NCI-H1694 (cell line): ENCODE measurements at places on chromosomes 5 and 9.

DNA sequence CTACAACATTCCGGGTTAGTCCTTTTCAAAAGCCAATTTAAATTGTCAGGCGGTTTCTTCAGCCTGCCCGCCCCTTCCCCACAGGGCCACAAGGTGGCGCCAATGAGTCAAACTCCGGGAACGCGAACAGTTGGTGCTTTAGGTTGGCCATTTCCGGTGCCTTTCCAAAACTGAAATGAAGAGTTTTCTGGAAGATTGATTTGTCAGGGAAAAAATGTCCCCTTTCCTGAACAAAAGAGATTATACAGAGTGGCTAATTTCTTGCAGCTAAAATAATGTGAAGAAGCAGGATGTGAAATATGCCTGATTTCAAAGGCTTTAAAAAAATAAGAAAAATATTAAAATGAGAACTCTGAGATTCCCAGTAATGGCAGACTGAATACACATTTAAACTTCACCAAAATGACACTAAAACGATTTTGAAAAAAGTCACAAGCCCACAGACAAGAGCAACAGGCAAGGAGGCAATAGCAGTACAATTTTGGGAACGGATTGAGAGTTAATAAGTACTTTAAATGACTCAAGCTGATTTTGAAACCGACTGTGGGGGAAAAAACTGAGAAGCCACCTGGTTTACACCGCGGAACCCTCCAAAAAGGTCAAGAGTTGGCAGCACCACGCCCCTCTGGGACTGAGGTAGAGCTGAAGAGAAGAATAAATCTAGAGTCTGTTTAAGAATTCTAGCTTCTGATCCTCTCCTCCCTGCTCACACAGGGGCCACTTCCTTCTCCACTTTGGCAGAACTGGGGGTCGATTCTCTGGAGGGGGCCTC is 45.7 kb downstream of the SLC46A2 start:
- DNase-seq: peak; percentile 17

DNA sequence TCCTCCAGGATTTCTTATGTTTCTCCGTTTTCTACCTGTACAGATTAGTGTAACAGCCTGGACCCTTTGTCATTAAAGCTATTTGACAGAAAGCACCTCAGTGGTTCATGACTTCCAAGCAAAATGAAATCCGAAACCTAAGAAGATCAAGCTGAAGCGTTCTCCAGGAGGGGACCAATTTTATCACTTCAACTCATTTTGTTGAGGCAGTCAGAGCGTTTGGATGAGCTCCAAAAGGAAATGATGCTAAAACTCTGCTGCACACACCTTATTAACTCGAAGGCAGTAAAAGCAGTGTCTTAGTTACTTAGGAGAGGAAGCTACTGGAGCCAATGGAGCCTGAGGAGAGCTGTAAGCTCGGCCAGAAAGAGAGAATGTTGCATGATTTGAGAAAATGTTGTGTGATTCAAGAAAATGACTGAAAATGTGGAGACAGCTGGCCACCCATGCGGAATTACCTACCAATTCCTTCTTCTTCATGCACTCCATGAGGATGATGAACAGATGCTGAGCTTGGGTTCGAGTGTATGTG is 346.7 kb upstream of the KLF9 start:
- DNase-seq: no peak

DNA sequence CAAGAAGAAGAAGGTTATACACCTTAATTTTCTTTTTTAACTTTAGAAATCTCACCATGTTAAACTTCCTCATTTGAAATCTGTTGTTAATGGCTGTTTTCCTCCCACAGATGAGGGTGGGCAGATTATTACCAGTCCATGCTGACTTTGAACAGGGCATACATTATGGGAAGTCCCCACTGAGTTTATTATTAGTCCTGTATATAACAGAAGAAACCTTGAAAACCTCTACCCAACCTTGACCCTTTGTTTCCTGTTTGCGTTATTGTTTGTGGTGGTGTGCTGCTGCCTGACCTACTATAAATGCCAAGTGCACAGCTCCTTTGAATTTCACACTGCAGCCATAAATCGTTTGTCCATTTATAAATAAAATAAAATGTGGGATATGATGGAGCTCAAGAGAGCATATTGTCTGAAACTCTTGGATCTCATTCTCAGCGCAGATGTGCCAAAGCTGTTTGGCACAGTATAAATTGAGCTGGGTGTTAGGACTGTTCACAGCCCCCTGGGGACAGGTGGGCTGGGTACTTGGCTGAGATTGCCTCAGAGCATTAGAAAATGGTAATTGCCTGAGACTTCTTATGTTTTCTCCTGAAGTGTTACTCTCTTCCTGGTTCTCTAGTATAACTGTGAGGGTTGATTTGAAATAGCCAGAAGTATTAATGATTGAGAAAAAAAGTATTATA is 139.6 kb downstream of the SPATA31D1 start:
- peak; percentile 62 for DNase-seq

- DNase-seq: no peak
Measured at GRCh38 chr9:127187231-127187956, 65.0 kb upstream of the ANGPTL2 start.

DNA sequence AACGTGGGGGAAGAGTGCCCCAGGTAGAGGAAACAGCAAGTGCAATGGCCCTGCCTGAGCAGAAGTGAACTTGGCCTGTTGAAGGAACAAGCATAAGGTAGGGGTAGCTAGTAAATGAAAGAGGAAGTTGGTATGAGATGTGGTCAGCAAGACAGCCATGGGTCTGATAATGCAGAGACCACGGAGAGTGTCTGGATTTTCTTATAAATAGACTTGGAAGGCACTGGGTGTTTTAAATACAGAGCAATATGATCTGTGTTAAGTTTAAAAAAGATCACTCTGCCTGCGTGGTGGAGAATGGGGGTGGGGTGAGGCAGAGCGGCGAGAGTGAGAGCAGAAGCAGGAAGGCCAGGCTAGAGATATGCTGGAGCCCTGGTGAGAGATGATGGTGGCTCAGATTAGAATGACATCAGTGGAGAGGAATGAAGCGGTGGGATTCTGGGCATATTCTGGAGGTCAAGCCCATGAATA is 4.2 kb downstream of the ADAM19 start:
- no peak for DNase-seq

- DNase-seq: no peak
Measured at GRCh38 chr9:134925011-134925511, 7.3 kb upstream of the FCN1 start.

GRCh38 chr9:115945009-115945431 is 208.6 kb upstream of the PAPPA start:
- DNase-seq: no peak

DNA sequence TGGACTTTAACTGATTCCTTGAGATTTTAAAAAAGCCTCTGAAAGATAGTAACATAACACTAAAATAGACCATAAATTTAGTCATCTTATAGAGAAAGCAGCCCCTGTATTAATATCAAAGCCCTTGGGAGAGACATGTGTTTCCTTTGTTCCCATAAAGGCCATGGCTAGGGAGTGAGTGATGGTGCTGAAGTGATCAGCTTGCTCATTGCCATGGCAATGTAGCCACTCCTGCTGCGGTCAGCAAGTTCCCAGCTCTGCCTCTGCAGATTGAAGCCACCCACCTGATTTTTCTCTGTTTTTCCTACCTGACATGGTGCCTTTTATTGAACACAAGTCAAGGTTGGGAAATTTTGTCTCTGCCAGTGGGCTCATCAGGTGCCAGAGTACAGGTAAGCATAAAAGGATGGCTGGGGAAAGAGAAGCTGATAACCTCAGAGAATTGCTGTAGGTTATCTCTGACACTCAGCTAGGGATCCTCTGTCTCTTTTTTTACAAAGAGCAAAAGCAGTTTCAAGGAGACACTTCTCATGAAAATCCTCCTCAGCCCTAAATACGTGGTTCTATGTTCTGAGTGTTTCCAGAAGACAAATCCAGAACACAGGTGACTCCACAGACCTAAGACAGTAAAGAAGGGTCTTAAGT is 296.3 kb upstream of the NMUR2 start:
- no peak for DNase-seq

GRCh38 chr5:159620853-159621540 is 290.7 kb upstream of the IL12B start:
- DNase-seq: no peak

- DNase-seq: no peak
Measured at GRCh38 chr9:135478829-135479468, 633 bp upstream of the PPP1R26 start.

DNA sequence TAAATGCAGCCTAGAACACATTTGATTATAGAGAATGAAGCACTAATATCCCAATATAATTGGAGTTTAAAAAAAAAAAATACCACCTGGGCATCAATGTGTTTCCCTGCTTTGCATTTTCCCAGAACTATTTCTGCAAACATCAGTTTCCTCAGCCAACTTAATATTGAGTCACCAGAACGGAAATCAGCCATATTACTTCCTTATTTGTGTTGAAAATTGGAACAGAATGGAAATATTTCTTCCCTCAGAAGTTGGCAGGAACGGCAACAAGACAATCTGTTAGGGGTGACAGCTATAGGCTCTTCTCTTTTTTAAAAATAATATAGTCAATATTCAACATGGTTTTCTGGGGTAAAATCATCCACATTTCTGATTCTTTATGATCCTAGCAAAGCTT is 4.0 kb downstream of the MFAP3 start:
- no peak for DNase-seq

DNA sequence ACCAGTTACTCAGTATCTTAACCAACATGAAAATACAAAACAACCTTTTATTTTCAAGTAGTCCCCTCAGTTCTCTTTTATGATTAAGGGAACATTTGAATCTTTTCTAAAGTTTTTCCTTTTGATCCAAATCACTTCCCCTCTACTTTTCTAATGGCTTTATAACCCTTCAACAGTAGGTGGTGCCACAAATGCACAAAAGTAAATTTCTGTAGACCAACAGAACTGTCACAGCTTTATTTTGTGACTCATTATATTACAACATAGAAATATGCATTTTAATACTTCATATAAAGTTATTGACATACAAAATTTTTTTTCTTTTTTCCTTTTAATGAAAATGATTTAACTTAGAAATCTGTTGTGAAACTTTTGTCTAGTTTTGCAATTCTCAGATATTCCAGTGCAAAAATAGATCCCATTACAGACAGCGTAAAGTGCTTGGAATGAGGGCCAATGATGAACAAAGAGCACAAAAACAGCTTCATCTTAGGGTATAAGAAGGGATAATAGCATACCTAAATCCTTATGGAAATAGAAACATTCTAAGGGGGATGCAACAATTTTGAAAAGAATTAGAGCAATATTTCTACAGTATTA is 17.0 kb downstream of the NIPSNAP3B start:
- DNase-seq: no peak

GRCh38 chr9:89481538-89481915 is 16.4 kb downstream of the SEMA4D start:
- no peak for DNase-seq

- DNase-seq: no peak
Measured at GRCh38 chr5:133919148-133920136, 49.0 kb downstream of the C5orf15 start.

DNA sequence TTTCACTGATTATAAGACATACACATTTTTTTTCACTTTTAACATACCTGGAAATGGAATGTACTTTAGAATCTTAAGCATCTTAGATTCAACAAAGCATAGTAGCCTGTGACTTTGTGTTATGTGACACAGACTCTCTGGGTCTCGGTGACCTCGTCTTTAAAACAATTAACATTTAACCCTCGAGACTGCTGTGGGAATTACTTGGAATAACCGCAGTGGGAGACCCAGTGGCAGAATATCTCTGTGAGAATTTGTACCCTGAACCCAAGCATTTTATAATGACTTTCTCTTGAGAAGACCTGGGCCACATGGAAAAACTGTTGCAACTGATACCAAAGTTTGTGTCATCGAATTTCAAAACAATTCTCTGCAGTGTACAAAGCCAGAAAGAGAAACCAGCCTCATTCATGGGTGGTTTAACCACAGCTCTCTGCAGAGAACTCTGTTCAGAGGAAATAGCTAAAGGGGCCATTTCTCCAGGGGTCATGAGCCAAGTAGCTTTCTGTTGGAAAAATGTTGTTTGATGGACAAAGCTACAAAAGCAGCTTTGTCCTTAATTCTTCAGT is 10.0 kb upstream of the RETREG1 start:
- DNase-seq: no peak

DNA sequence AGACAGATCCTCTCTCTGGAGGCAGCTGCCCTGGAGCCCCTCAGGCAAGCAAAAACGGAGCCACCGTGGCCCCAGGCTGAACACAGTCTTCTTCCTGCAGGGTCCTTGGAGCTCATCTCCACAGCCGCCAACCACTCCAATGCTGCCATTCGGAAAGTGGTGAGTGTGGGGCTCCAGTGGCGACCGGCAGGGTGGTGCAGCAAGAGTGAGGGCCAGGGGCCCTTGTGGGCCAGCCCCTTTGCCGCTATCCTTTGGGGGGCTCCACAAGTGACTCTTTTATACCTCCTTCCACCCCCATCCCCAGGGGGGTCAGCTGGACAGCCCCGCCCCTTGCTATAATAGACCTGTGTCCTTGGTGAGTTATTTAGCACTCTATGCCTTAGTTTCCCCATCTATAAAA is 47.4 kb upstream of the SUSD3 start:
- no peak for DNase-seq

DNA sequence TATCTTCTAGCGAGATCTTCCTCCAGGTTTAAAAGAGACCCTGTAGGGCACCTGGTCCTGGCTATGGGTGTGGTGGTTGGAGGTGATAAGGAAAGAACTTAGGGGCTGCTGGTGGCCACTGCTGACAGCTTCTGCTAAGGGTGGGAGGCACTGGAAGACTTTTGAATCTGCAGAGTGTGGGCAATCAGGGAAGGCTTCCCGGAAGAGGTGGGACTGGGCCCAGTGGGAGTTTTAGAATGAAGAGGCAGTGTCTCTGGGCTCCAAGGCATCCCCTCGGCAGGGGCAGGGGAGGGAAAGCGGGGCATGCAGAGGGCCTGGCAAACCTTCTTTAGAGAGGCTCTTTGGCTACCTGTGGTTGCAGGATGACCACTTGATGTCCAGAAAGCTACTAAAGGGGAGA is 23.0 kb upstream of the DAB2IP start:
- DNase-seq: no peak

- no peak for DNase-seq
Measured at GRCh38 chr5:14756478-14756877, 92.0 kb downstream of the OTULIN start.

GRCh38 chr5:27854243-27854852 is 816.0 kb upstream of the CDH9 start:
- no peak for DNase-seq

DNA sequence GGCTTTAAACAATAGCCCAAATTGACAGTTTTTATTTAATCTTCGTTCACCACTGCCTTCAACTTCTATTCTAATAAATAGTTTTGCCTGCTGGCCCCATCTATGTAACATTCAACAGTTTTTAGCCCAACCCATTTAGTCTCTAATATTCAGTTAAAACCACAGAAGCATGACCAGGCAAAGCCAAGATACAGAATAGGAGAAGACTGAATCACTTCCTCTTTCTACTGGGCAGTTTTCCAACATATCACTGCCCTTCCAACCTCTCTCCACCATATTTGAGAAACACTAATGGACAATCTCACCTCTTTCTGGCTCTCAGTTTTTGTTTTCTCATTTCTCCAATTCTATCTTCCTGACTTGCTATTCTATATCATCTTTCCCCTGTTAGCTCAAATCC is 352.9 kb downstream of the DNAH5 start:
- no peak for DNase-seq

GRCh38 chr5:6461006-6461405 is 12.3 kb downstream of the UBE2QL1 start:
- no peak for DNase-seq

- no peak for DNase-seq
Measured at GRCh38 chr9:98962181-98962560, 18.5 kb downstream of the COL15A1 start.
